ENCODE measurements at places on chromosomes 2 and 18. TPM values are rescaled to one million over a fixed set of nuclear protein-coding genes. Genes with fewer than 3 reads are reported as not detected.
A peak's percentile ranks its signal among the peaks of the same experiment; 100 is the strongest.

Gene CREG2
- not detected for total RNA-seq

DNA sequence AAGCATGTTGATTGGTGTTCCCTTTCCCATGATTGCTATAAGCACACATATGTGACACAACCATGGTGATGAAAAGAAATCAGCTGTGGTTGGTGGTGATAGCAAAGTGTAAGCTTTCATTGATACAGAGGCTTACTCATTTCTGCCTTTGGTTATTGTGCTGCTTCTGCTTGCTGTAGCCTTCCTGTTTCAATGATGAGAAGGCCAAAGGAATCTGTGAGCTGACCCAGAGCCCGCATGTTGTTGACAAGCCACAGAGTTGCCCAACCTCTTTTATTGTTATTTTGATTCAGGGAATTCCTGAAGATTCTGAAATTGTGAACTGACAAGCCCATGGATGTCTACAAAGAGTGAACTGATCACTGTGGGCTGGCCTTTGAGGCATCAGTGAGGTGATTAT is 164.4 kb downstream of the TMEFF2 start:
- no peak for DNase-seq

Gene ZBTB7C
- total RNA-seq, result 0.49 TPM

DNA sequence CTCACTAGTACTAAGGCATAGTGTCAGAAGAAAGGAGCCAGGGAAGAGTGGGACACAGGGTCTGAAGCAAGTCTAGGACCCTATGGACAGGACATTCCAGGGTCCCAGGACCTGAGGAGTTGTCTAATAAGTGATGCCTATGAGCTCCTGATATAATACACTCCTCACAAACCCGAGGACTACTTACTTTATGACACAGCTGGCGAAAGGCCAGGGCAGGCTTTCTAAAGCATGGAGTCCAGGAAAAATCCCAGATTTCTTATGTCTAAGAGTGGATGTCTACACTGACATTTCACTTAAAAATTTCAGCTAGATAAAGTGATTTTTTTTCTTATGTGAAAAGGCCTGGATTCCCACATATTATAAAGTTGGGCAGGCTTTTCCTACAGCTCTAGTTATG is 502.2 kb upstream of the SETBP1 start:
- DNase-seq, result peak; percentile 61

DNA sequence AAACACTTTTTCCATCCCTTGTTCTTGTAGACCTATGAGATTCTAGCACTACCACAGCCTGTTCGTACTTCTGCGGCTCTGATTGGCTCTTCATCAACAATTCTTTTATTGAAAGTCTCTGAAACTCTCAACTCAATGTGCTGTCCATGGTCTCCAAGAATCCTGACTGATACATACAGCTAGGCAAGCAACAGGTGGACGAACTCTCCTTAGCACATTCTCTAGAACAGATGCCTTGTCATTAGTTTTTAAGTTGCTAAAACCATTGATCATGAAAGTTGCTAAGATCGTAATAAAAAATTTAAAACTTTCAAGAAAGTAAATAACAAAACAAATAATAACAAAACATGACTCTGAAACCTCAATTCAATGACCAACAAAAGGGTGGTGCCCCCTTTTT is 210.5 kb downstream of the EPHA4 start:
- no peak for DNase-seq

Gene BIN1
- 48.2 TPM for total RNA-seq

Gene SULT1C4
- total RNA-seq, result 7.2 TPM

Gene VIL1
- total RNA-seq, result not detected

- DNase-seq, result no peak
Measured at GRCh38 chr18:6331872-6332271, 82.8 kb downstream of the L3MBTL4 start.

Gene IL36G
- total RNA-seq, result not detected

- DNase-seq, result no peak
Measured at GRCh38 chr2:77578354-77578753, 56.2 kb upstream of the LRRTM4 start.

- DNase-seq, result no peak
Measured at GRCh38 chr2:169778446-169778845, 20.2 kb upstream of the SSB start.

Gene NDUFB3
- 93.5 TPM for total RNA-seq

Gene NR4A2
- total RNA-seq, result 1.8 TPM

DNA sequence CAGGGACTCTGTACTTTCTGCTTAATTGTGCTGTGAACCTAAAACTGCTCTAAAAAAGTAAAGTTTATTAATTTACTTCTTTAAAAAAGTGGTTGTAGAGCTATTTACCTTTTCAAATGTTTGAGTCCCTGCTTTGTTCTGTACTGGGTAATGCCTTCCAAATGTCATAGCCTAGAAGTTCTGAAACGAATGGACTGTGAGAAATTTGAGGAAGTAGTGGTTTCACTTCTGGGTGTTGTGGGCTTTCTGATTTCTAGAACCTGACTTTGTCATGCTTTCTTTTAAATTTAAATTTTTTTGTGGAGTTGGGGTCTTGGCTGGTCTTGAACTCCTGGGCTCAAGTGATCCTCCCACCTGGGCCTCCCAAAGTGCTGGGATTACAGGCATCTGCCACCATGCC is 44.6 kb downstream of the SMAD4 start:
- no peak for DNase-seq

Gene RIT2
- not detected for total RNA-seq

Gene TUBA4B
- total RNA-seq, result not detected
